ENCODE measurements at places on chromosomes 16 and 17. TPM values are rescaled to one million over a fixed set of nuclear protein-coding genes. Genes with fewer than 3 reads are reported as not detected.

DNA sequence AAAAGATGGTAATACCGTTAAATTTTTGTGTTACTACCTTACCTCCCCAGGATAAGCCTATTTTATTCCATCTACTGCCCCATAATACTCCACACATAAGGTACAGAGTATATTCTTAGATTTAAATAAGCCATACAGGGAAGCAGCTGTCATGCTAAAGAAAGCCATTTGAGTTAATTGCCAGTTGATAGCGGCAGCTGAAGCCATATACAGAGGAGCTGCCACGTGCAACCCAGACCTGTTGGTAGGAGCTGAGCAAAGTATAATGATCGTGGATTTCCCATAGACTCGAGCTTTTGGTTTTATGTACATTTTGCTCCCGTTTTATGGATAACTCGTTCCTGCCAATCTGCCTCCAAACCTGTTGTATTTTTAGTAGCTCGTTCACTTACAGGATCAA, 12.0 kb downstream of the CPSF4L start:
- H3K36me3 ChIP-seq = peaks cover 4% of the 10 kb centered on the region
- no peaks in the 10 kb centered on the region for H3K27me3 ChIP-seq
- no peak overlapping the region for H3K27ac ChIP-seq
- DNase-seq = no peak
- no peak overlapping the region for H3K4me3 ChIP-seq

- H3K27me3 ChIP-seq = no peaks in the 10 kb centered on the region
- no peak overlapping the region for H3K4me3 ChIP-seq
- H3K27ac ChIP-seq = no peak overlapping the region
- peak; percentile 76 for DNase-seq
- no peaks in the 10 kb centered on the region for H3K36me3 ChIP-seq
These were observed 17.3 kb downstream of the BAHCC1 start for GRCh38 chr17:81412490-81413093.

DNA sequence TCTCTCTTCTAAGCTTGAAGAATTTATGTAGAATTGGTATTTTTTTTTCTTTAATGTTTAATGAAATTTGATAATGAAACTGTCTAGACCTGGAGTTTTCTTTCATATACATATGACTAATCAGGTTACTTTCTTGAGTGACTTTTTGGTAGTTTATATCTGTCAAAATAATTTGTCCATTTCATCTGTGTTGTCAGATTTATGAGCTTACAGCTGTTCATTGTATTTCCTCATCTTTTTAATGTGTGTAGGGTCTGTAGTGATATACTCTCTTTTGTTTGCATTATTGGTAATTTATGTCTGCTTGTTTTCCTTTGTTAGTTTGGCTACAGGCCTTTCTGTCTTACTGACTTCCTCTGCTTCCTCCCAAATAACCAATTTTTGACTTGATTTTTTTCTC, 55.7 kb downstream of the TAOK1 start:
- H3K27me3 ChIP-seq = no peaks in the 10 kb centered on the region
- peaks cover 5% of the 10 kb centered on the region for H3K4me1 ChIP-seq
- no peak overlapping the region for H3K27ac ChIP-seq
- no peaks in the 10 kb centered on the region for H3K36me3 ChIP-seq
- no peak for DNase-seq

- no peaks in the 10 kb centered on the region for H3K4me1 ChIP-seq
- no peaks in the 10 kb centered on the region for H3K27me3 ChIP-seq
- no peak overlapping the region for H3K4me3 ChIP-seq
- H3K27ac ChIP-seq = no peak overlapping the region
- DNase-seq = no peak
- no peaks in the 10 kb centered on the region for H3K36me3 ChIP-seq
These were observed 506.7 kb downstream of the HAPSTR1 start for GRCh38 chr16:9597967-9598730.

GRCh38 chr16:51048544-51048943, 102.5 kb downstream of the SALL1 start:
- H3K4me1 ChIP-seq = no peaks in the 10 kb centered on the region
- no peak overlapping the region for H3K27ac ChIP-seq
- no peak for DNase-seq
- no peak overlapping the region for H3K4me3 ChIP-seq
- no peaks in the 10 kb centered on the region for H3K27me3 ChIP-seq

- no peaks in the 10 kb centered on the region for H3K27me3 ChIP-seq
- H3K27ac ChIP-seq = peak overlapping the region; percentile 83
- H3K4me3 ChIP-seq = no peak overlapping the region
- DNase-seq = no peak
- peaks cover 40% of the 10 kb centered on the region for H3K4me1 ChIP-seq
- peaks cover 2% of the 10 kb centered on the region for H3K36me3 ChIP-seq
These were observed 5.1 kb downstream of the LDHD start for GRCh38 chr16:75111514-75111940.

DNA sequence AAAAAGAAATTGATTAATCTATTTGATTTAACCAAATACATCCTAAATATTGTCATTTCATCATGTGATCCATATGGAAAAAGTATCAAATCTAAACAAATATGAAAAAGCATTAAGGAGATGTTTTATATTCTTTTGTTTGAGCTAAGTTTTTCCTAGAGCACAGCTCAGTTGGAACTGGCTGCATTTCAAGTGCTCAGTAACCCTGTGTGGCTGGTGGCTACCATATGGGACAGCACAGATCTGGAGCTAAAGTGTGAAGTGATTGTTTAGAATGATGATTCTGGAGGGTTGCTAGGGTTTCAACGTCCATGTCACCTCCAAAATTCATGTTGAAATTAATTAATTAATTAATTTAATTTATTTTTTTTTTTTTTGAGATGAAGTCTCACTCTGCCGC, 137.5 kb downstream of the XYLT1 start:
- H3K4me3 ChIP-seq = no peak overlapping the region
- H3K4me1 ChIP-seq = peaks cover 11% of the 10 kb centered on the region
- no peaks in the 10 kb centered on the region for H3K27me3 ChIP-seq
- no peak overlapping the region for H3K27ac ChIP-seq
- H3K36me3 ChIP-seq = no peaks in the 10 kb centered on the region

DNA sequence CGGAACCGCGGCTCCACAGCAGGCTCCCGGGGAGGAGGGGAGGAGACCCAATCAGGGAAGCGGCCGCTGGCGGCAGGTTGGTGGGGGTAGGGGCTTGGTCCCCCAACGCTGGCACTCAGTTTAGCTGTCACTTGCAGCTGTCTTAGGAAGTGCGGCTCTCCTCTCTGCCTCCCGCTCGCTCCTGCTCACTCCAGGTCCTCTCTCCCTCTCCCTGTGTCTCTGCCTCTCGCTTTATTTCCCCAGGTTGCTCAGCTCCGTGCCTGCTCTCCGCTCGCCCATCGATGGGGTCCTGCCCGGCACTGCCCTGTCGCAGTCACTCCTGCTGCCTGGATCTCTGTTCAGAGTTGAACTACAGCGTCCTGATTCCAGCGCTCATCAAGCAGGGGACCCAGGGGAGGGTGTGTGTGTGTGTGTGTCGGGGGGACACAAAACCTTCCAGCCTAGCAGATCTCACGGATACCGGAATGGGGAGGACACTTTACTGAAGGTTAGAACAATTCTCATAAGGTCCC, 145.6 kb downstream of the ENGASE start:
- no peak overlapping the region for H3K27ac ChIP-seq
- no peak for DNase-seq
- H3K27me3 ChIP-seq = peaks cover 53% of the 10 kb centered on the region
- no peak overlapping the region for H3K4me3 ChIP-seq
- H3K4me1 ChIP-seq = no peaks in the 10 kb centered on the region

GRCh38 chr17:29155966-29156338, 24.2 kb downstream of the MYO18A start:
- H3K27me3 ChIP-seq = no peaks in the 10 kb centered on the region
- DNase-seq = peak; percentile 51
- H3K4me1 ChIP-seq = peaks cover 47% of the 10 kb centered on the region
- H3K27ac ChIP-seq = peak overlapping the region; percentile 76

DNA sequence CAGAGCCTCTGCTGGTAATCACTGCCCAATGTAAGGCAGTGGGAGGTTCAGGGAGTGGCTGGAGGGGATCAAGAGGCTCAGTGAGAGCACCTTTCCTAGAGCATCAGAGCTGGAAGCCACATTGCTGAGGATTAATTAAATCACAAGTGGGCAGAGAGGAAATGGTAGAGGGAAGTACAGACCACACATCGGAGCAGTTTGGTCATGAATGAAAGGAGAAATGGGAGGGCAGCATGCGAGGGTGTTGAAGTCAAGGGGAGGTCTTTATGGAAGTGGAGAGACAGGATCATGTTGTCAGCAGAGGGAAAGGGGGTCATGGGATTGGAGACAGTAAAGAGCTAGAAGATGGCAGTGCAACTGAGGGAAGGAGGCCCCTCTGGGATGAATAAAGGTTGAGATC, 2.3 kb downstream of the CCL17 start:
- H3K27me3 ChIP-seq = no peaks in the 10 kb centered on the region
- no peak overlapping the region for H3K4me3 ChIP-seq

GRCh38 chr17:44708401-44709263, at the start of gene DBF4B:
Gene DBF4B (plus strand): TSS chr17:44708665. CDS start chr17:44708821, 156 bp downstream.
- DNase-seq = peak; percentile 90
- no peaks in the 10 kb centered on the region for H3K36me3 ChIP-seq
- H3K27ac ChIP-seq = peak within 1 kb of the TSS; percentile 86
- peak within 1 kb of the TSS; percentile 69 for H3K4me3 ChIP-seq
- no peaks in the 10 kb centered on the region for H3K4me1 ChIP-seq

- DNase-seq = no peak
- H3K36me3 ChIP-seq = no peaks in the 10 kb centered on the region
- H3K4me1 ChIP-seq = no peaks in the 10 kb centered on the region
These were observed 2.2 kb upstream of the ATF7IP2 start for GRCh38 chr16:10383626-10384025.

- DNase-seq = no peak
- no peak overlapping the region for H3K4me3 ChIP-seq
- H3K27ac ChIP-seq = no peak overlapping the region
- H3K36me3 ChIP-seq = no peaks in the 10 kb centered on the region
- H3K27me3 ChIP-seq = peaks cover 33% of the 10 kb centered on the region
These were observed 129.6 kb downstream of the MRM1 start for GRCh38 chr17:36730857-36731490.

GRCh38 chr16:62010186-62010585, 26.1 kb downstream of the CDH8 start:
- no peak overlapping the region for H3K27ac ChIP-seq
- no peaks in the 10 kb centered on the region for H3K27me3 ChIP-seq

- peaks cover 8% of the 10 kb centered on the region for H3K36me3 ChIP-seq
- H3K27ac ChIP-seq = peak overlapping the region; percentile 93
- DNase-seq = no peak
- H3K27me3 ChIP-seq = no peaks in the 10 kb centered on the region
These were observed 3.8 kb downstream of the RNF213 start for GRCh38 chr17:80264205-80265075.

DNA sequence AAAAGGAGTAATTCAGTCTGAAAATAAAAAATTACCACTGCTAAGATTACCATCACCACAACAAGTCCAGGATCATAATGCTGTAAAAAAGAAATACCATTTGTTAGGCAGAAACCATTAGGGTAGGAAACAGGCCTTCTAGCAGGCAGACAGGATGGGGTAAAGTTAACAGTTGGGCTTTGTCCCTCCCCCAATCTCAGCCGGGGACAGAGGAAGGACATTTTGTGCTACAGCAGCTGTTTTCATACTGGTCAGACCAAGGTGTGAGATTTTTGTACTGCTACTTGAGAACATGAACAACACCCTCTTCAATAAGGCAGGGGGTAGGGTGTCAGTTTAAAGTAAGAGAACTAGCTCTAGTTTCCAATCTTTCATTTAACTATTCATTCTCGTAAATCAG, 49.2 kb upstream of the ITGA2B start:
- H3K27me3 ChIP-seq = no peaks in the 10 kb centered on the region
- H3K27ac ChIP-seq = no peak overlapping the region
- peaks cover 30% of the 10 kb centered on the region for H3K36me3 ChIP-seq
- peaks cover 15% of the 10 kb centered on the region for H3K4me1 ChIP-seq

- DNase-seq = no peak
- H3K27me3 ChIP-seq = no peaks in the 10 kb centered on the region
- H3K4me3 ChIP-seq = no peak overlapping the region
- H3K27ac ChIP-seq = no peak overlapping the region
- H3K36me3 ChIP-seq = peaks cover 9% of the 10 kb centered on the region
These were observed 24.5 kb downstream of the STXBP4 start for GRCh38 chr17:54992797-54993639.

DNA sequence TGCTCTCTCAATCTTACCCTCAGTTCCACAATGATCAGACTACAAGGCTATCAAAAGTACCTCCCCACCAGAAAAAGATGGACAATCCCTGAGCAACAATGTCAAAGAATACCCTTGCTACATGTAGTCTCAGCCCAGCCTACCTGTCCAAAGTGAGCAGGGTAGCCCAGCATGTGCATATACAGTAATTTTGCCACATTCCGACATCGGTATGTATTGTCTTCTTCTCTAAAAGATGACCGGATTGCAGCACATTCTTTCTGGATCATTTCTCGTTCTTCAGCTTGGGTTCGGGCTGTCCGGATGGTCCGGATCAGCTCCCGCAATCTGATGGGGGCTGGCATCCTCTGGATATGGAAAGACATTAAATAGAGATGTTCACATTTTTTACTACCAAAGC, 19.5 kb downstream of the AP1G1 start:
- H3K4me1 ChIP-seq = peaks cover 32% of the 10 kb centered on the region
- no peak overlapping the region for H3K27ac ChIP-seq
- H3K4me3 ChIP-seq = no peak overlapping the region
- no peaks in the 10 kb centered on the region for H3K27me3 ChIP-seq
- no peak for DNase-seq

- H3K27me3 ChIP-seq = no peaks in the 10 kb centered on the region
- H3K27ac ChIP-seq = no peak overlapping the region
- H3K4me1 ChIP-seq = no peaks in the 10 kb centered on the region
- DNase-seq = no peak
- H3K4me3 ChIP-seq = no peak overlapping the region
These were observed 11.8 kb downstream of the SETD1A start for GRCh38 chr16:30969246-30969842.

- no peaks in the 10 kb centered on the region for H3K36me3 ChIP-seq
- H3K27ac ChIP-seq = no peak overlapping the region
- no peak overlapping the region for H3K4me3 ChIP-seq
- no peaks in the 10 kb centered on the region for H3K4me1 ChIP-seq
- no peaks in the 10 kb centered on the region for H3K27me3 ChIP-seq
These were observed 43.0 kb upstream of the ABCA3 start for GRCh38 chr16:2383501-2383900.

GRCh38 chr16:13194766-13195165, 293.4 kb downstream of the SHISA9 start:
- no peak overlapping the region for H3K27ac ChIP-seq
- H3K4me3 ChIP-seq = no peak overlapping the region
- H3K27me3 ChIP-seq = no peaks in the 10 kb centered on the region
- no peak for DNase-seq

Gene SPATA22
- not detected for total RNA-seq

Gene ZFPM1
- 1.3 TPM for total RNA-seq

Gene KCNJ2
- total RNA-seq = 37.4 TPM

Gene TERB1
- not detected for total RNA-seq

Gene PRR35
- total RNA-seq = not detected

Gene CPNE7
- not detected for total RNA-seq

Gene TMEM238L
- not detected for total RNA-seq

Gene UTS2R
- total RNA-seq = 2.7 TPM

Gene GCGR
- total RNA-seq = not detected

Gene MAP2K6
- total RNA-seq = 1.8 TPM

Gene PABPN1L
- not detected for total RNA-seq

Gene NUDT7
- total RNA-seq = 25.8 TPM

Gene KRTAP17-1
- total RNA-seq = not detected

Gene C16orf89
- total RNA-seq = 6.3 TPM

Gene CA4
- total RNA-seq = 12.4 TPM
